ENCODE measurements at places on chromosomes 12 and 14. TPM values are rescaled to one million over a fixed set of nuclear protein-coding genes. Genes with fewer than 3 reads are reported as not detected.

DNA sequence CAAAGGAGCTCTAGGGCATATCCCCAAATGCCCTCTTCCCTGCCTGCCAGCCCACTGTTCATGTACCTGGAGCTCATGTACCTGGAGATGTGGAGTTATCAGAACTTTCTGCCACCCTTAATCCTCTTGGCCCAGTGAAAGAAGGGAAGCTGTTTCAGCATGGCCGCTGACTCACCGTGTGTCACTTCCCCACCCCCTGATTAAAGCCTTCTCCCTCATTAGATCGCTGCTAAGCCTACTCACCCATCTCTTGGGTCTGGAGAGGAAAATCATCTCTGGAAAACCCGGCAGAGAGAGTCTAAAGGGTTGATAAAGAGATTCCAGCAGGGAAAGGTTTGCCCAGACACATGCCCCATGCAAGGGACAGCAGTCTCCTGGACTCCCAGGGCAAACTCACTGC lies 4.5 kb upstream of the LTBP2 start:
- H3K4me3 ChIP-seq = peak overlapping the region; percentile 32
- H3K27me3 ChIP-seq = peaks cover 8% of the 10 kb centered on the region
- H3K36me3 ChIP-seq = no peaks in the 10 kb centered on the region
- no peak overlapping the region for H3K27ac ChIP-seq
- DNase-seq = peak; percentile 55
- peaks cover 35% of the 10 kb centered on the region for H3K4me1 ChIP-seq

DNA sequence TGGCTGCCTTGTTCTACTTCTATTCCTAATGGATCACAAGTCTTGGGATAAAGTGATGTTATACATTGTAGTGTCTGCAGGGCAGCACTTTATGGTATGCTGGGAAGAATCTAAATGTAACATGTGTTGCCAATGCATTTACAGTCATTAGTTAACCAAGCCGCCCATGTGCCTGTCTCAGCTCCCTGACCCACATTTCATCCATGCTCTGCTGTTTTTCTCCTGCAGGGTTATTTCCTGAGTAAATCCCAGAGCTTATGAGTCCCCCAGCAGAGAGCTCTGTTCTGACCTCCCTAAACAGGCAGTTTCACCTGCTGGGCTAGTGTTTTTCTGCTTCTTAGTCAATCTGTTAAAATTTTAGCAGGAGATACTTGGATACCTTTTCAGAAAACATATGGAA lies 4.4 kb upstream of the TMTC2 start:
- no peaks in the 10 kb centered on the region for H3K4me1 ChIP-seq
- H3K4me3 ChIP-seq = no peak overlapping the region
- H3K27ac ChIP-seq = no peak overlapping the region
- peak; percentile 66 for DNase-seq
- no peaks in the 10 kb centered on the region for H3K36me3 ChIP-seq

- no peak overlapping the region for H3K4me3 ChIP-seq
- DNase-seq = peak; percentile 75
- no peak overlapping the region for H3K27ac ChIP-seq
- no peaks in the 10 kb centered on the region for H3K27me3 ChIP-seq
- no peaks in the 10 kb centered on the region for H3K4me1 ChIP-seq
- no peaks in the 10 kb centered on the region for H3K36me3 ChIP-seq
Measured at GRCh38 chr14:88233915-88234314, 89.2 kb downstream of the KCNK10 start.

DNA sequence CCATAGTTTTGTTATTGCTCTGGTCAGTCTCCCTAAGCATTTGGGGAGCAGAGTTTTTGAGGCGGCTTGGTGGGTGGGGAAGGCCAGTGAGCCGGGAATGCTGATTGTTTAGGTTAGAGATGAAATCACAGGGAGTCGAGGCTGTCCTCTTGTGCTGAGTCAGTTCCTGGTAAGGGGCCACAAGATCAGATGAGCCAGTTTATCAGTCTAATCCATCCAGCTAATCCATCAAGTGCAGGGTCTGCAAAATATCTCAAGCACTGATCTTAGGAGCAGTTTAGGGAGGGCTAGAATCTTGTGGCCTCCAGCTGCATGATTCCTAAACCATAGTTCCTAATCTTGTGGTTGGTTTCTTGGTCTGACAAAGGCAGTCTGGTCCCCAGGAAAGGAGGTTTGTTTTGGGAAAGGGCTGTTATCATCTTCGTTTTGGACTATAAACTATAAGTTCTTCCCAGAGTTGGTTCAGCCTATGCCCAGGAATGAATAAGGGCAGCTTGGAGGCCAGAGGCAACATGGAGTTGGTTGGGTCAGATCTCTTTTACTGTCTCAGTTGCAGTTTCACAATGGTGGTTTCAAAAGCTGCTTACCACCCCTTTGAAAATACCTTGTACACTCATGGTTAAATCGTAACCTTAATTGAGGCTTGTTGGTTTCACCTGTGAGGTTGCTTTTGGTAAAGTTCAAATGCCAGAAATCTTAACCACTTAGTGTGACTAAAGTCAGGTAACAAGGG lies 33.6 kb upstream of the HIGD1C start:
- no peaks in the 10 kb centered on the region for H3K27me3 ChIP-seq
- H3K36me3 ChIP-seq = no peaks in the 10 kb centered on the region
- H3K4me3 ChIP-seq = peak overlapping the region; percentile 40
- H3K4me1 ChIP-seq = no peaks in the 10 kb centered on the region

- no peak overlapping the region for H3K4me3 ChIP-seq
- no peak for DNase-seq
- no peaks in the 10 kb centered on the region for H3K36me3 ChIP-seq
- H3K27me3 ChIP-seq = no peaks in the 10 kb centered on the region
Measured at GRCh38 chr12:124694846-124695497, 127.6 kb upstream of the NCOR2 start.

- no peak overlapping the region for H3K4me3 ChIP-seq
- H3K27me3 ChIP-seq = no peaks in the 10 kb centered on the region
- H3K27ac ChIP-seq = no peak overlapping the region
- H3K36me3 ChIP-seq = no peaks in the 10 kb centered on the region
Measured at GRCh38 chr12:40586823-40587222, 105.4 kb upstream of the CNTN1 start.

WSB2 gene
- 57.3 TPM for total RNA-seq

SDSL gene
- 2.0 TPM for total RNA-seq

DNA sequence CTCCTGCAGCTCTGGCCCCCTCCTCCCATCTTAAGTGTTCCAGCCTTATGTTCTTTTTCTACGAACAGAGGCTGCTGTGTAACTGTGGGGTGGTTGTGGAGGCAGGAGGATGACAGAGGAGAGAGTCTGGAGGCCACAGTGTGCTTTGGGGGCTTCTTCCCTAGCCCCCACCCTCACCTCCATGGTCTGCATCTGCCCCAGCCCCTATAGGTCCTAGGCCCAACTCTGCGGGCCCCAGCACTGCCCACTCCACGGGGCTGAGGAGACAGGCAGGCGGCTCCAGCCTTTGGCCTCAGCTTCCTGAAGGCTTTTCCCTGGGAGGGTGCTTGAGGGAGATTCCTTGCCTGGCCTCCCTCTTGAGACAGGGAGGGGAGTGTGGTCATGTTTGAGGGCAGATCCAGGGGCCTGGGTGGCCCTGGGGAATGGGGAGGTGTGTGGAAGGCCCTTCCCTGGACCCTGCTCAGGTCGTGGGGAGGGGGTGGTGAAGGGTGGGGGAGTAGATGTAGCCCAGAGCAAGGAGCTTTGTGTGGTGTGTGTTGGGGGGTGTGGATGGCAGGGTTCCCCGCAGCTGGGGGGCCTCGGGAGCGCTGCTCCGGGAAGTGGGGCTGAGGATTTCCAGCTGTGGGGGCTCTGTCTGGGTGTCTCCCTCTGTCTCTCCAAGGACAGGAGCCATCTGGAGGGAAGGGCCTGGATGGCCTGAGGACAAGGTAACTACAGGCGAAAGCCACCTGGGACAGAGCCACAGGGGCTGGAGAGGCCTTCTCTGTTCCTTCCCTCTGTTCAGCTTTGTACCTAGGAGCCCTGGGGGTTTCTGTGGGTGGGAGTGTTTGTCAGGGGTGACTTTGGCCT lies 1.1 kb downstream of the SMIM41 start:
- no peak overlapping the region for H3K4me3 ChIP-seq
- H3K4me1 ChIP-seq = no peaks in the 10 kb centered on the region
- H3K27me3 ChIP-seq = no peaks in the 10 kb centered on the region
- H3K36me3 ChIP-seq = peaks cover 31% of the 10 kb centered on the region

DNA sequence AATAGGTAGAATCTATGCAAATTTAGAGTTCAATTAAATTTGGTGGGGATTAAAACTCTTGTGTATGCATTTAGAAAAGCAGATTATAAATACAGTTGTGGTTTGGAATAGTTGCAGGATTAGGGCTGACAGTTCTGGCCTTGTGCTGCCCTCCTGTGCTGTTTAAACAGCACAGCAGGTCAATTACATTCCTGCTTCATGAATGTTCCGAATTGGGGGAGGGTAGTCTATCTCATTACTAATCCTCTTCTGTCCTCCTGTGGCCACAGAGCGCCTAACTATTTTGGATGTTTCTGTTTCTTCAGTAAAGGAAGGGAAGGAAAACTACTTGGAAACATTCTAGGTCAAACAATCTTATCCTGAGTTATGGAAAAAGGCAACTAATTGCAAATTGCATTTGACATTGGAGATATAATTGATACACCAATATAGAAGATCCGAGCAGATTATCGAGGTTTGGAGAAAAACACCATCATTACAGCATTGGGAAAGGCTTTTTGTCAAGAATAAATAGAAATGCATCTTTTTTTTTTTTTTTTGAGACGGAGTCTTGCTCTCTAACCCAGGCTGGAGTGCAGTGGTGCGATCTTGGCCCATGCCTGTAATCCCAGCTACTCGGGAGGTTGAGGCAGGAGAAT lies 8.7 kb upstream of the GPR19 start:
- H3K27me3 ChIP-seq = no peaks in the 10 kb centered on the region
- peak; percentile 81 for DNase-seq
- no peak overlapping the region for H3K27ac ChIP-seq
- no peaks in the 10 kb centered on the region for H3K36me3 ChIP-seq

KCNA1 gene
- total RNA-seq = not detected

DNA sequence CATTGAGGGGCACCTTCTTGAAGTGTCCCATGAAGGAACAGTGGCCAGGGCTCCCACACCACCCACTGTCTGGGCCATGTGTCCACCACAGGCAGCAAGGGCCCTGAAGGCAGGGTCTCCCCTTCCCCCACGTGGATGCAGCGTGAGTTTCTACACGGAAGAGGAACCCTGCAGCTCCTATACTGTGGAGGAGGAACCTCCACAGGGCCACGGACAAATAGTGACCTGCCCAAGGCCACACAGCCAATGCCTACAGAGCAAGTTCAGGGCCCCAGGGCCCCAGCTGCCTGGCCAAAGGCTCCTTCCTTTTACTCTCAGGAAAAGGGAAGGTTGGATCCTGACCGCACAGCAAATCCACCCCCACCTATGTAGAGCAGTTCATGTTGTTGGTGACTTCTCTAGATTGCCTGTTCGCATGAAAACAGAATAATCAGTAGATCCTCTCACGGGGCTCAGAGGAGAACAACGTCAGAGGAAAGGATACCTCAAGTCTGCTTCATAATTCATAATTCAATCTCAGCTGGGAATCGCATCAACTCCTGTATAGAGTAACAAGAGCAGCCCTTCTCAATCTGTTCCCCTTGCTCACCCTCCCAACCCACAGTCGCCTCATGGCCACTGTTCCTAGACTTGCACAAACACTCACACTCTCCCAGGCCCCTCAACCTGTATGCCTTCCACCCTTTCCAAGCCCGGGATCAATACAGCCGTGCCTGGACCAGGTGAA lies 11.1 kb upstream of the KRT73 start:
- no peak overlapping the region for H3K4me3 ChIP-seq
- no peak overlapping the region for H3K27ac ChIP-seq
- DNase-seq = peak; percentile 26
- H3K36me3 ChIP-seq = no peaks in the 10 kb centered on the region
- no peaks in the 10 kb centered on the region for H3K4me1 ChIP-seq

NTF3 gene
- total RNA-seq = 4.1 TPM

PPP2R3C gene
- 16.4 TPM for total RNA-seq

DNA sequence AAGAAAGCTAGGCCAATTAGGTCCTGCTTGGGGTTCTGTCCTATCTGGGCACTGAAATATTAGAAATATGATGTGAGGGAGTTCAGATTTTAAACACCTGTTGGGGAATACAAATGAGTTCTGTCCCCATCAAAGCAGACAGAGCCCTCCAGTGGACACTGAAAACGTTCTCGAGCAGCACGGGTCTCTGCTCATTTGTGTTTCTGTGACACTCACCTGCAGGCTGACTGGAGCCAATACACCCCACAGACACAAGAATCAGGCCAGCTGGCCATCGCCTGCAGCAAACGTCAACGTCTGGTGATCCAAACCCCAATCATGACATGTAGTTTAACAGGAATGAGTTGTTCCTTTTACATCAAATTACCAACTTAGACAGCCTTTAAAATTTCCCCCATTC lies 493.4 kb upstream of the TMEM132C start:
- no peaks in the 10 kb centered on the region for H3K27me3 ChIP-seq
- H3K4me1 ChIP-seq = no peaks in the 10 kb centered on the region
- peak; percentile 88 for DNase-seq
- H3K4me3 ChIP-seq = no peak overlapping the region

SRRM4 gene
- 0.76 TPM for total RNA-seq

GRCh38 chr14:102262929-102263462 lies 42.0 kb downstream of the MOK start:
- no peaks in the 10 kb centered on the region for H3K36me3 ChIP-seq
- peak; percentile 65 for DNase-seq
- peaks cover 5% of the 10 kb centered on the region for H3K4me1 ChIP-seq
- no peaks in the 10 kb centered on the region for H3K27me3 ChIP-seq

Data from endodermal cell (in vitro differentiated cells).